ENCODE measurements at places on chromosomes 16 and 17. TPM values are rescaled to one million over a fixed set of nuclear protein-coding genes. Genes with fewer than 3 reads are reported as not detected.

Gene NGFR
- total RNA-seq = 2.4 TPM

Gene CSH1
- total RNA-seq = 0.92 TPM

GRCh38 chr17:69358688-69359596 is 32.0 kb upstream of the ABCA5 start:
- no peak overlapping the region for H3K4me3 ChIP-seq
- peak; percentile 34 for DNase-seq
- no peak overlapping the region for H3K27ac ChIP-seq
- no peaks in the 10 kb centered on the region for H3K27me3 ChIP-seq
- no peaks in the 10 kb centered on the region for H3K4me1 ChIP-seq

Gene PRR15L
- 64.9 TPM for total RNA-seq

GRCh38 chr16:65200857-65201256 is 79.0 kb upstream of the CDH11 start:
- no peak for DNase-seq
- no peaks in the 10 kb centered on the region for H3K27me3 ChIP-seq
- H3K4me1 ChIP-seq = peaks cover 8% of the 10 kb centered on the region
- no peak overlapping the region for H3K4me3 ChIP-seq
- no peak overlapping the region for H3K27ac ChIP-seq

GRCh38 chr16:50195276-50195675 is 42.2 kb downstream of the TENT4B start:
- H3K27ac ChIP-seq = peak overlapping the region; percentile 41
- H3K36me3 ChIP-seq = no peaks in the 10 kb centered on the region
- no peaks in the 10 kb centered on the region for H3K27me3 ChIP-seq
- no peak overlapping the region for H3K4me3 ChIP-seq
- DNase-seq = no peak

GRCh38 chr17:42640121-42640520 is 19.0 kb upstream of the TUBG2 start:
- no peaks in the 10 kb centered on the region for H3K36me3 ChIP-seq

Gene TP53TG3C
- total RNA-seq = not detected

DNA sequence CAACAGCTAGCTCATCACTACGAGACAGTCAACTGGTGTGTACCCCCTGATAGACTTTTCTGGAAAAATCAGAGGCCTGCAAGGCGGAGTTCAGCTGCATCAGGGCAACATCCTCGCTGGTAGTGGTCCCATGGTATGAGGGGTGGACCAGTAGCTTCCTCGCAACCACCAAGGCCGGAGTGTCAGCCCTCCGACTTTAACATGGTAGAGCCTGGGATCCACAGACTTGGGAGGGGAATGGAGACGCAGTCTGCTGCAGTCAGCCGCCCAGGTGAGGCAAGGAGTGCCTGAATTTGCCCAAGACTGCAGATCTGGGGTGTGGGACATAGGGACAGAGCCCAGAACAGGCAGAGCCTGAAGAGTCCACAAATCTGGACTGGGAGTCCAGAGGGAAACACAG is 13.4 kb downstream of the ZG16B start:
- H3K4me3 ChIP-seq = no peak overlapping the region
- DNase-seq = no peak
- H3K27me3 ChIP-seq = no peaks in the 10 kb centered on the region
- H3K4me1 ChIP-seq = peaks cover 6% of the 10 kb centered on the region
- H3K27ac ChIP-seq = no peak overlapping the region

- peak overlapping the region; percentile 95 for H3K27ac ChIP-seq
- peak; percentile 70 for DNase-seq
- H3K36me3 ChIP-seq = no peaks in the 10 kb centered on the region
- H3K4me3 ChIP-seq = no peak overlapping the region
Measured at GRCh38 chr17:77470800-77471733, 330.3 kb downstream of the SEC14L1 start.

DNA sequence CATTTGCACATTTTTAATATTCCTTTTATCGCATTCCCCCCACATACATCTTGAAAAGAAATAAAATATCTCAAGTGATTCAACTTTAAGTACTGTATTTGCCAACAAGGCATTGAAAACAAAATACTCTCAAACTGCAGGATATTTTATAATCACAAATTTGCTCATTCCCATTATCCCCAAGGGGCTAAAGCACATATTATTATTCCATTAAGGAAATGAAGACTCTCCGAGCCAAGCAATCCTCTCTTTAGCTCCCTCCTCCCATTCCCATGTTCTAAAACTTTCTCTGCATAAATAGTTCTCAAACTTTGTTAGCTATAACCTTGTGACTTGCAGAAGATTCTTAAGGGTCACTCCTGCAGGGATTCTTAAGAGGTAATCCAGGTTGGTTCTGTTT is 436.8 kb downstream of the KCNJ2 start:
- no peaks in the 10 kb centered on the region for H3K4me1 ChIP-seq
- no peak for DNase-seq
- H3K4me3 ChIP-seq = no peak overlapping the region
- no peak overlapping the region for H3K27ac ChIP-seq
- no peaks in the 10 kb centered on the region for H3K36me3 ChIP-seq
- no peaks in the 10 kb centered on the region for H3K27me3 ChIP-seq

Gene CTRB2
- total RNA-seq = not detected

DNA sequence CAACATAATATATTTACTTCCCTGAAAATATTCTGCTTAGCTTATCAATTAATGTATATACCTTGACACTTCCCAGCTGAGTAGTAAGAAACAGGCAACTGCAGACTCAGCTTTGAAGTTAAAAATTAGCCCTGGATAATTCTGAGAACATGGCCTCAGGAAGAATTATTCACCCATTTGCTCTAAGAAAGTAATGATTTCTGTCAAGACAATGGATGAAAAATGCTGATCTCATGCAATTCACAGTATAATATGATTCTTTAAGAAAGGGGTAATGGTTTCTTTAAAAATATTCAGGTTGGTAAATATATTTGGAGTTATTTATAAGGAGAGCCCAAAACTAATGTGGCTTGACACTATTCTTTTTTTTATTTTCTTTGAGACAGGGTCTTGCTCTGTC is 88.8 kb downstream of the CACNG1 start:
- H3K27me3 ChIP-seq = no peaks in the 10 kb centered on the region
- DNase-seq = no peak
- H3K4me1 ChIP-seq = no peaks in the 10 kb centered on the region
- H3K27ac ChIP-seq = no peak overlapping the region
- H3K36me3 ChIP-seq = no peaks in the 10 kb centered on the region

- DNase-seq = peak; percentile 81
- no peaks in the 10 kb centered on the region for H3K27me3 ChIP-seq
- H3K36me3 ChIP-seq = no peaks in the 10 kb centered on the region
- peak overlapping the region; percentile 68 for H3K27ac ChIP-seq
- H3K4me1 ChIP-seq = peaks cover 48% of the 10 kb centered on the region
- no peak overlapping the region for H3K4me3 ChIP-seq
Measured at GRCh38 chr16:20849589-20850390, 43.5 kb downstream of the REXO5 start.

DNA sequence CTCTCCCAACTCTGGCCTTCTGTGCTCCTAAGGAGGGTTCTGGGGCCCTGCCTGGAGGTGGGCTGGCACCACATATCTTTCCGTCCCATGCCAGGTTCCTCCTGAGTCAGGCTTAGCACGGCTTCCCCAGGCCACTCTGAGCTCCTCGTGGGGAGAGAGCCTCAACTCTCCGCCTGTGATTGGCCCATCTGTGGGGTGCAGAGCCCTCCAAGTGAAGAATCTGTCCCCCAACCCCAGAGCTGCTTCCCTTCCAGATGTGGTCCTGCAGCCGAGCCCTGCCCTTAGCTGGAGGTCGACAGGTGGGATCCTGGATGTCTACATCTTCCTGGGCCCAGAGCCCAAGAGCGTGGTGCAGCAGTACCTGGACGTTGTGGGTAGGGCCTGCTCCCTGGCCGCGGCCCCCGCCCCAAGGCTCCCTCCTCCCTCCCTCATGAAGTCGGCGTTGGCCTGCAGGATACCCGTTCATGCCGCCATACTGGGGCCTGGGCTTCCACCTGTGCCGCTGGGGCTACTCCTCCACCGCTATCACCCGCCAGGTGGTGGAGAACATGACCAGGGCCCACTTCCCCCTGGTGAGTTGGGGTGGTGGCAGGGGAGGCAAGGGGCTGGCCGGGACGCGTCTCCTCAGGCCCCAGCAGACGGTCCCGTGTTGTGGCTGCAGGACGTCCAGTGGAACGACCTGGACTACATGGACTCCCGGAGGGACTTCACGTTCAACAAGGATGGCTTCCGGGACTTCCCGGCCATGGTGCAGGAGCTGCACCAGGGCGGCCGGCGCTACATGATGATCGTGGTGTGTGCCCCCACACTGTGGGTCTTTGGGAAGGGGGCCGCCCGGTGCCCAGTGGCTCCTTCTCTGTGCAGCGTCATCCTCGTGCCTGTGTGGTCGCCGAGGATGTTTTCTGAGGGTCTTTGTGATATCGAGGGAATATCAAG is 6.9 kb downstream of the GAA start:
- no peak overlapping the region for H3K4me3 ChIP-seq
- no peaks in the 10 kb centered on the region for H3K27me3 ChIP-seq
- H3K27ac ChIP-seq = no peak overlapping the region
- peak; percentile 3 for DNase-seq
- H3K36me3 ChIP-seq = no peaks in the 10 kb centered on the region

- no peak for DNase-seq
- H3K36me3 ChIP-seq = no peaks in the 10 kb centered on the region
- H3K4me1 ChIP-seq = peaks cover 52% of the 10 kb centered on the region
- peak overlapping the region; percentile 91 for H3K27ac ChIP-seq
Measured at GRCh38 chr16:2040787-2041522, 6.7 kb downstream of the NTHL1 start.

Gene ABCA5
- total RNA-seq = 53.4 TPM
